ENCODE measurements at places on chromosomes 5 and 9.
A peak's percentile ranks its signal among the peaks of the same experiment; 100 is the strongest.

GRCh38 chr5:142840575-142840974 lies 70.4 kb downstream of the ARHGAP26 start:
- no peak for ATAC-seq

GRCh38 chr5:139915266-139915665 lies 119.7 kb downstream of the PSD2 start:
- ATAC-seq = no peak

GRCh38 chr9:122213589-122214413 lies 15.0 kb downstream of the LHX6 start:
- ATAC-seq = peak; percentile 70

DNA sequence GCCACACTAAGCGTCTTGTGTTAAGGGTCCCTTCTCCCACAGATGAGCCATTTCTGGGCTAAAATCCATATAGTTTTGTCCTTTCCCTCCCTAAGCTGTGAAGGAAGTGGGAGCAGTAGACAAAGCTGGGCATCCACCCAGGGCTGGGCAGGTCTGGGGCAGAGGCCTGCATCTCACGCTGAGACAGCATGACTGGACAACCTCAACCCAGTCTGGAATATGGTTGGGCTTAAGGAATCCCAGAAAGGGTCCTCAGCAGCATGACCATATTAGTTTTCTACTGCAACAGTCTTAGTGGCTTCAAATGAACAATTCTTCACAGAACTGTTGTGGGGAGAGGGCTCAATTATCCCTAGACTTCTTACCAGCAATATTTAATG lies 173.8 kb downstream of the AUH start:
- ATAC-seq = no peak

DNA sequence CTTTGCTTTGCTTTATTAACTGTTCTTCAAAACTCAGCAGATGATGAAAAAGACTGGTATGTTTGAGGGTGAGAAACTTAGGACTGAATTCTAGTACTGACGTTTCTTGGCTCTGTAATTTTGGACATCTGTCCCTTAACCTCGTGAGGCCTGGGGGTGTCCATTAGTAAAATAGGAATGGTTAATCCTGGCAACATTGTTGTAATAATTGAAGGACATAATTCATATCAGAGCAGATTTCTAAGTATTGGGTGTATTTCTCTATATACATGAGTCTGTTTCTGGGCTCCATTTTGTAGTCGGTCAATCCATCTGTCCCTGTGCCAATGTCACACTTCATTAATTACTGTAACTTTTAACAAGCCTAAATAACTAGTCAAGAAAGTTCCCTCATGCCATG lies 206.7 kb downstream of the MAST4 start:
- no peak for ATAC-seq

GRCh38 chr9:132127888-132128534 lies 33.8 kb upstream of the NTNG2 start:
- no peak for ATAC-seq

- ATAC-seq = no peak
These were observed 217.8 kb upstream of the IRX1 start for GRCh38 chr5:3377831-3378230.

DNA sequence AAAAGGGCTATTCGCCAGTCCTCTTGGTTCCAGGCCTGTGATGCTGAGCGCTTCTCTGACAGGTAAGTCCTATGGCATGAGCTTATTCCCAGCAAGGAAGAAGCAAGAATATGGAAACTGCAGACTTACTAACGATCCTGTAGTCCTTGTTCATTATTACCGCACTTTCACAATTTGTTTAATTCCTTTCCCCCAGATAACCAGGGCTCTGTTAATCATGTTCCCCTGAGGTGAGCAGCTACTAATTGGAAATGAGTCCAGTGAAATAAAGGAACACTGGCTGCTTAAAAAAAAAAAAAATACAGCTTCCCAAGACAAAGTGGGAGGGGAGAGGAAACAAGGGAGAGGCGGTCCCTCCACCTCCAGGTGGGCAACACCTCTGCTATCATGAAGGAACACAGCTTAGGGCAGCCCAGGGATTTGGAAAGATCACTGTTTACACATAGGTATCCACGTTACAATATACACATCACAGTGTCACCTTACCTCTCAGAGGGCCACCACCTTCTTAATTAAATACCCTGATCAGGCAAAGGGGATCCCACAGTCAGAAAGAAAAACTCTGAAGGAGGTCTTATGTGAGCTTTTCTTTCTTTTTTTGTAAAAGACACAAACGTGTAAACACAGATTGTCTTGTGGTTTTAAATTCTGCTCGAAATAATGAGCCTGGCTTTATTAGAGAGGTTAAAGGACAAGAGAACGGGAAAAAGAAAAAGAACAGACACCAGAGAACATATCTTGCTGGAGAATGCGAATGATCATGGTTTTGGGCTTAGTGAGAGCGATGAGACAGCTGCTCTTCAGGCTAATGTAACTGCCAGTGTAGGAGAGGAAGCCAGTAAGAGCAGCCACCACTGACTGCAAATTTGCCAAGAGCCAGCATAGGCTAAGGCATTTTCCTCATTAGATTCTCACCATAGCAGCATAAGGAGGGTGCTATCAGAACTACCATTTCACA lies 258.6 kb downstream of the CRB2 start:
- ATAC-seq = no peak

DNA sequence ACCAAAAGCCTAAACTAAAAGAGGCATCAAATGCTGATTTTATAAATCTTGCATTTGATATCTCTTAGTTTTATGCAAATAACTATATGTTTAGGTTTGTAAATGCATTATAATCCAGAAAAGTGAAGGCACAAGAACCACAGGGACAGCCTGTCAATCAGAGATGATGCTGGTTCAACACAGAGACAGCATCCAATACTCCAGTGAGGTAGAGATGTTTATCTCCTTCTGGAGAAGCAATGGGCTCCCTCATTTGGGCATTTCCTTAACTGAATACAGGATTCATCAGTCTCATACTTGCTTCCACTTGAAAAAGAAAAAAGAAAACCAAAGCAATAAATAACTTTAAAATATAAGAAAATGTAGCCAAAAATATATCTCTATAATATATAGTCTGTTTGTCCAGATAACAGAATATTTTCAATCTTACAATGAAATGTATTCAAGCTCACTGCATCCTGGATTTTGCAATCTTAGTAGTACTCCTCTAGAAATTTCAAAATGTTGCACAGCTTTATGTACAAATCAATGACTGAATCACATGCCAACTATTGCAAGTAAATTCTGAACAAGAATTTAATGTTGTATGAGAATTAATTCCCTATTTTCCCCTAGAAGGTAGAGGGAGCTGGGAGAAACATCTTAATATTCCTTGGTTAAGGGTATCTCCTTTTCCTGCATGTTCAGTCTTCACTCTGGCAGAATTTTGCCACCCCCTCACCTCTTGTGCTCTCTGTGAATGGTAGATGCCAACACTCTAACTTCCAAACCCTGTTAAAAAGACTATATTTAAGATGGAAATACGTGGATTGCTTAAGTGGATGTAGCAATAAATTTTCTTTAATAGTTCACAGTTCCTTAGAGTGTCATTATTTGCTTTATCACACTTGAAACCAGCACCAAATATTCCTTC lies 191.1 kb upstream of the GAS1 start:
- peak; percentile 60 for ATAC-seq

DNA sequence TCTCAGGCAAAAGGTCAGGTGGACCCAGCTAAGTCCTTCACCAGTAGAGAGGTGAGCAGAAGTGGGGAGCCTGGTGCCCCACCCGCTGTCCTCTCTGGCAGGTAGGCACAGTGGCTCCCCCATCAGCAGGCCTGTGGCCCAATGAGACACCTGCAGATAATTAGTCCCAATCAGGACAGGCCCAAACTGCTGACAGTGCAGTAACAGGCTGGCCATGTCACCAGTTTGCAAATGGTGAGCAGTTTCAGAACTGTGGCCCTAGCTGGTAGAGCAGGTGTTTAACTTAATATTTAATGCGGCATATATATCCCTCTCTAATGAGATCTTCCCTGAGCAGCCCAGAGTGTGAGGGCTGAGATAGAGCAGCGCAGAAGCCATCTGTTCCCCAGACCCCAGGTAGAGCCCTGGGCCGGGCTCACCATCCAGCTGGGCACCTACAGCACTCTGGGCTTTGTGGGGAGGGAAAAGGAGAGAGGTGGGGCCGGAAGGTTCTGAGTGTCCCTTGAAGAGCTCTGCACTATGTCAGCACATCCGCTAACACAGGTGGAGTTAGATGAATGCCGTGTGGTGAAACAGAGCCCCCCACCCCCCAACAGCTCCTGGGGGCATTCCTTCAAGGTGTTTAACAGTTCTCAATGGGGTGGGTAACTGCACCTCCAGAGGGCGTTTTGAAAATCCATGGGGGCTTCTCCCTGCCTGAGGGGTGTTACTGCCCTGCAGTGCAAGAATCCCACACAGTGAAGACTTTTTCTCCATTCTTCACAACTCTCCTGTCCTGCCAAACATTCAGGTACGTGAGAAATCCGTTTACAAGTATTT lies 120.5 kb downstream of the PAX5 start:
- no peak for ATAC-seq

DNA sequence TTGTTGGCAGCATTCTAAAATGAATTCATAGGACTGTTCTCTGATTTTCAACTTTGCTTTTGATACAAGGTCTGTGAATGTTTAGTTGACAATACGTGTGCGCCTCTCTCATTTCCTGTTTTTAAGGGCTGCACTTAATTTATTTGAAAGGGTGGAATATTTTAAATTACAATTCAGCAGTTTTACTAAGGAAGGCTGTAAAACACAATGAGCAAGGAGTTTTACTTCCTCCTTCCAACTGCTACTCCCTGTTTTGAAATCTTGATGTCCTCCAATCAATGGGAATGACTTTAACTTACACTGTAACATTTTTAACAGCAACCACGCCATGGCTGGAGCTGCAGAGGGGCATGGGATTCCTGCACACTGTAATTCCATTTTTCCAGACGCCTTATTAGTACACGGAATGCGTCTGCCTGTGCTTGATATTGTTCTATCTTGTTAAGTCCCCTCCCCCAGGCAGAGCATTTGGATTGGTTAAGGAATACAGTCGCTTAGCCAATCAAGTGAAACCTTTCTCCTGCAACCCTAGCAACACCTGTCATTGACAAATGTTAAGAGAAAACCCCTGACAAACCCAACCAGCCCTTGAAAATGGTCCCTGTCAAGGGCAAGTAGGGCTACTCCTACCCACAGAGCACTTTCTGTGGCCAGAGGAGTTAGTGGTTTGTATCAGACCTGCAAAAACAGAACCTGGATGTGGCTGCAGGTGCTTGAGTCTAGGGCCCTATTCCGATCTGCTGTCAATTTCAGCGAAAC lies 12.5 kb upstream of the ZSWIM6 start:
- ATAC-seq = no peak

DNA sequence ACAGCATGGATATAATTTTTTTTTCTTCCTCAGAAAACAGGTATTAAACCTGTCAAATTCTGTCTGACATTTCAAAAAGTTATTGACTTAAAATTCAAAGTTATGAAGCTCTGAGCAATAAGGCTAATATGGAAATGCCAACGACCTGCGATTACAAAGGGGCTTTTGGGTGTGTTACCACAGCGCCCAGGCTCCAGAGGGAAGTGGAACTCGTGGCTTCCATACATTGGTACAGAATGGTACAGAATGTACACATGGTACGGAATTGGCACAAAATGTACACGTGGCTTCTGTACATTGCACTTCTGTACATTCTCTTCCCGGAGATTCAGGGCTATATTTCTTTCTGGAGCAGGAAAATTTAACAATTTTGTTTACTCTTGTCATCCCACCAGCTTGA lies 225.1 kb upstream of the TBCA start:
- no peak for ATAC-seq

- ATAC-seq = no peak
These were observed 2.1 kb upstream of the SLC25A46 start for GRCh38 chr5:110736753-110737152.

DNA sequence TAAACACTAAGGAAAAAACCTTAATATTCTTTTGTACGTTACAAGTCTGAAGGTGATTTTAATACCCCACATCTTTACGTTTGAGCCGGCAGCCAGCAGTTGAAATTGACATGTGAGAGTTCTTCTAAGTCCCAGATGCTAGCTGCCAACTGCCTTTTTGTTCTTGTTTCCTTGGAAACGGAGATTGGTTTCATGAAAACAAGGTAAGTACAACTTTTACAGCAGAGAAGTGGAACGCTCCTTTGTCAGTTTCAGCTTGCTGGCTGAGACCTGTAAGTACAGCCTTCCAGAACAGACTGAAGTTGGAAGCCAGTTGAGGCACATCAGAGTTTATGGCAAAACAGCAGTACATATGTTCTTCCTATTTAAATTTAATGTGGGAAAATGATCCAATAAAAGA lies 1018.4 kb upstream of the ARRDC3 start:
- ATAC-seq = peak; percentile 54

DNA sequence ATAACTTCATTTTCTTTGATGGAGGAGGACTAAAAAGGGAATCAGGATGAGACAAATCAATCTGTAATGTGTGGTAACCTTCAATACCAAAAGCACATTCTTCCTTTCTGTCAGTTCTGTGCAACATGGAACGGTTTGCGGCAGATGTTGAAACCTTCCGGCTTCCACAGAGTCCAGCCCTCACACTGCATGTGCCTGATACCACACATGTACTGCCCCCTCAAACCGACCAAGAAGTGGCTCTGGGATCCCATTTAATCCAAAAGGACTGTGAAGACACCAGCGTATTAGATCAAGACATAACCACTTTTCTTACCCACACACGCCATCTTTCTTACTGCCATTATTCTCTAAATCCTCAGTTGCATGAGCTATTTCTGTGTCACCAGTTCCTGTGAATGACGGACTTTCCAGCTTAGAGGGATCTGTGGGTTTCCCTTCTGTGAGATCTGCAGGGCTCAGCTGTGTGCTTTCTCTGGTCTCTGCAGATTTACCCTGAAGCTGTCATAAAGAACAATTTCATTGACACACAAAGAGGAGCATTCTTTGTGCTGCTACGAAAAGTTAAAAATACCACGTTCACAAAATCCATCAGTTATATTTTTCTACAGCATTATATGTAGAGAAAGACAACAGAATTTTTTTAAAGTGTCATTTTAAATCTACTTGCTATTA lies 25.8 kb downstream of the NSUN2 start:
- ATAC-seq = no peak

DNA sequence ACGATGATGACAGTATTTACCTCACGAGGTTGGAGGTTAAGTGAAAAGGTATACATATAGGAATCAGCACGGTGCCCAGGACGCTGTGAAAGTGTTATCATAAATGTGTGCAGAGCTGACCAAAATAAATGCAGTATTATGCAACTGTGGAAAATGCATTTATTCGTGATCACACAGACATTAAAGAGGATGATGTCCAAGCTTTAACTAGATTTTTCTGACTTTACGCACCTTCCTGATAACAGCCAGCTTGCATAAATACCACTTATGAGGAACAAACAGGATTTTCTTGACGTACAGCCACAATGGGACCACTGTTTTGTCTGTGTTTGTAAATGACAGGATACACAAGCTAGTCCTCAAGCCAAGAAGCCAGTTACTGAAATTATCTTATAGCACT lies 71.4 kb upstream of the ATP10B start:
- ATAC-seq = no peak

- ATAC-seq = peak; percentile 54
These were observed 958 bp upstream of the NFIL3 start for GRCh38 chr9:91424403-91425176.

DNA sequence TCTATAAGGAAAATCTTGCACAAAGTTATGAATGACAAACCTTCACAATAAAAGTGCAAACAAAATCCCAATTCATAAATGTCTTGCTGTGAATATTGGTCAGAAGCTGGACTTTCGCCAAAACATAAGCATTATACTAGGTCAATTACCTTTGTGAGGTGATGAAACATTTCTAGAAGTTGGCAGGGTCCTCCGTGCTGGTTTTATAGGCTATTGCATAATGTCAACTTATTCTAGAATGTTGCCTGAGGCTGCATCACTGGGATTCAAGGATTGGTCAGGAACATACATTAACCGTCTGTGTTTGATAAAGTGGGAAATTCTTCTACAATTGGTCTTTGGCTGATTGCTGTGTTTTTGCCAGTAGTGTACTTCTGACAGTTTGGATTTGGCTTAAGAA lies 49.8 kb upstream of the PALM2AKAP2 start:
- no peak for ATAC-seq
